Liver (tissue), 10 donors: ENCODE measurements at places on chromosomes 5 and 9. TPM values are rescaled to one million over a fixed set of nuclear protein-coding genes. Genes with fewer than 3 reads are reported as not detected.

Gene ST8SIA4
- 2.3 TPM for total RNA-seq

Gene PPIC
- 13.3 TPM for total RNA-seq

Gene NR4A3
- 0.09 TPM for total RNA-seq

DNA sequence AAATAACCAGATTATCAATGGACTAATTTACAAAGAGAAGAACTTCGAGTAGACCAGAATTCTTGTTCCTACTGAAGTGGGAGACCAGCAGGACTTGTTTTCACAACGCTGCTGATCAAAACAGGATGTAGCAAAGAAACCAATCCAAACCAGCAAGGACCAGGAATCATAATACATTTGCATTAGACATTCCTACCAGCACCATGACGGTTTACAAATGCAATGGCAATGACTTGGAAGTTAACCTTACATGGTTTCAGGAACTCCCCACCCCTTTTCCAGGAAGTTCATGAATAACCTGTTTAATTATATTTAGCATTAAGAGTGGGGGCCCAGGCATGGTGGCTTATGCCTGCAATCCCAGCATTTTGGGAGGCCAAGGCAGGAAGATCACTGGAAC, 100.0 kb downstream of the LPAR1 start:
- no peaks in the 10 kb centered on the region for H3K27me3 ChIP-seq
- H3K4me3 ChIP-seq: no peak overlapping the region
- no peak overlapping the region for H3K27ac ChIP-seq
- DNase-seq: no peak

- no peaks in the 10 kb centered on the region for H3K27me3 ChIP-seq
- H3K4me1 ChIP-seq: no peaks in the 10 kb centered on the region
- no peaks in the 10 kb centered on the region for H3K36me3 ChIP-seq
- DNase-seq: no peak
- no peak overlapping the region for H3K4me3 ChIP-seq
Measured at GRCh38 chr5:171614511-171614910, 171.1 kb upstream of the SMIM23 start.

DNA sequence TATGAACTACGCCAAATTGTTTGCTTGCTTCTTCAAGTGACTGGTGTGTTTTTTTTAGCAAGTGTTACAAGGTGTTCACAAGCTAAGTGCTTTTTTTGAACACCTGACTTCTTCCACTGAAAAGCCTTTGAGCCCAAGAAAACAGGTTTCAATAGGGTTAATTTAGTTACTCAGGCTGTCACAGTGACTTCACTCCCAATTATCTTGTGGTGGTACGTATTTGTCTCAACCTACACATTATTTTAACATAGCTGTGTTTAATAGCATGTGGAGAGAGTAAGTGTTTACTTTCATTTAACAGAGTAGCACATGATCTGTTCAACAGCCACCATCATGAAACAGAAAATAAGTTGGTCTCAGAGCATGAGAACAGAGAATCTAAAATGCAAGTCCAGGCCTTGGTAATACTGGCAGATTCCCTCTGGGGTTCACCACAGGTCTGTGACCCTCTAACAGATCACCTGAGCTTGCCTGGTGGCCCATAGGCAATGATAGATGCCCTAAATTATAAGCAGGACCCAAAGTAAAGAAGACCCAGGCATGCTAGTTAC, 267.7 kb upstream of the SMARCA2 start:
- H3K4me3 ChIP-seq: no peak overlapping the region
- H3K27me3 ChIP-seq: no peaks in the 10 kb centered on the region
- no peak overlapping the region for H3K27ac ChIP-seq
- H3K4me1 ChIP-seq: no peaks in the 10 kb centered on the region

- no peak for DNase-seq
- H3K4me1 ChIP-seq: no peaks in the 10 kb centered on the region
- H3K4me3 ChIP-seq: no peak overlapping the region
- H3K36me3 ChIP-seq: no peaks in the 10 kb centered on the region
- H3K27ac ChIP-seq: no peak overlapping the region
Measured at GRCh38 chr9:17653947-17654465, 75.1 kb downstream of the SH3GL2 start.

GRCh38 chr5:179195561-179196404, 135.6 kb downstream of the ZNF354C start:
- H3K27ac ChIP-seq: no peak overlapping the region
- H3K4me3 ChIP-seq: no peak overlapping the region
- no peaks in the 10 kb centered on the region for H3K36me3 ChIP-seq
- H3K4me1 ChIP-seq: no peaks in the 10 kb centered on the region
- H3K27me3 ChIP-seq: no peaks in the 10 kb centered on the region
- DNase-seq: no peak

DNA sequence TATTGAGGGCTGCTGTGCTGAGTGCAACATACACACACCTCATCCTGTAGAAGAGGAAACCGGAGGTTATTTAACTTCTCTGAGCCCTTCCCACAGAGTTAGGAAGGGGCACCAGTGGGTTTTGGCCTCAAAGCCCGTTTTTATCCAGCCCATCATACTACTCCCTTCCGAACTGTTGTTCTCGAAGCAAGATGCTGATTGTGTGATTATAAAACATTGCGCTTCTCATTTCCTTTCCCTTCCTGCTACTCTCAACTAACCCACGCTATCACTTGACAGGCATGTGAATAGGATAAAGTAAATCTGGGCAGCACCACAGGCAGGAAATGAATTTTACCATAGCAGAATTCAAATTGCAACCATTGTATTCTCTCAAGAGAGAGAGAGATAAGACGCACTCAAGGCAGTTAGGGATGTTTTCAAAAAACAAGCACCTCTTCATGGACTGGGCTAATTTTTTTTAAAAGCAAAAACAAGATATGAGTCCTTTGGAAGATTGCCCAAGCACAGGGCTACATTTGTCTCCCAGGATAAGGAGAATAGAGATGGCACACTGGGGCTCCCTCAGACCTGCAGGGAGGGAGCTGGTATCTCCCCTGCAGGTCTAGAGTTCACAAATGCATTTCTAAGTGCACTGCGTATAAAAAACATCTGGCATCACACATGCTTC, 52.6 kb downstream of the GNA14 start:
- no peak overlapping the region for H3K4me3 ChIP-seq
- no peak overlapping the region for H3K27ac ChIP-seq
- no peaks in the 10 kb centered on the region for H3K4me1 ChIP-seq
- DNase-seq: no peak
- H3K36me3 ChIP-seq: no peaks in the 10 kb centered on the region
- H3K27me3 ChIP-seq: no peaks in the 10 kb centered on the region

DNA sequence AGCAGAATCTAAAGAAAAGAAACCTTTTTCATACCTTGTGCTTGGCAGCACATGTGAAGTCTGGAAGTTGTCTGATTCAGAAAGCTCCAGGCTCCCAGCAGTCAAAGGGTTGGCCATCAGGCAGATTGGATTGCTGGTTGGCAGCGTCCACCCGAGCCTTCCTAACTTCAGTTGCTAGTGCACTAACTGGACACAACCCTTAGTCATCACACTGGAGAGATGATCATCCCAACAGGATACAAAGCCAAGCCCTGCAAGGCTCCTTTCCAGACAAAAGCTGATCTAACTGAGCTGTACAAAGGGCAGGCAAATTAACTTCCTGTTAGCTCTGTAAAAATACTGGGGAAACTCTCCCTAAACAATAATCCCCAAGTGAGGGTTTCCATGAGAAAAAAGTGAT, 185.6 kb downstream of the SNX18 start:
- H3K4me3 ChIP-seq: no peak overlapping the region
- no peaks in the 10 kb centered on the region for H3K36me3 ChIP-seq
- H3K27me3 ChIP-seq: no peaks in the 10 kb centered on the region
- DNase-seq: no peak

GRCh38 chr9:114397219-114397847, 9.6 kb upstream of the AKNA start:
- peaks cover 45% of the 10 kb centered on the region for H3K4me1 ChIP-seq
- DNase-seq: no peak
- H3K27me3 ChIP-seq: no peaks in the 10 kb centered on the region
- no peaks in the 10 kb centered on the region for H3K36me3 ChIP-seq
- peak overlapping the region; percentile 71 for H3K4me3 ChIP-seq

DNA sequence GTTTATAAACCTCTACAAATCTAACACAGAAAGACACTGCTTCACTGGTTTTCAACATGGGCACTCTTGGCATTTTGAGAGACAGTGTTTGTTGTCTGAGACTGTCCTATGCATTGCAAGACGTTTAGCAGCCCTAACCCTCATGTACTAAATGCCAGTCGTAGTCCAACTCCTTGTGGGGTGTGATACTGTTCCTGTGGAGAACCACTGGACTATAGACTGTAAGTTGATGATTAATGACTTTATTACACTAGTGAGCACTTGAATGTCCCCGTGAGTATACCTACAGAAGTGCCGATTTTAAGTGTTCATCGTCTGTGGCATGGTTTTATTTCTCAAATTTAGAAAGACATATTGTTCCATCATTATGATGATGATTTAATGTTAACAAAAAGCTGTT, 46.2 kb downstream of the RECK start:
- no peak overlapping the region for H3K4me3 ChIP-seq
- no peaks in the 10 kb centered on the region for H3K4me1 ChIP-seq
- H3K36me3 ChIP-seq: no peaks in the 10 kb centered on the region
- no peaks in the 10 kb centered on the region for H3K27me3 ChIP-seq
- DNase-seq: no peak

DNA sequence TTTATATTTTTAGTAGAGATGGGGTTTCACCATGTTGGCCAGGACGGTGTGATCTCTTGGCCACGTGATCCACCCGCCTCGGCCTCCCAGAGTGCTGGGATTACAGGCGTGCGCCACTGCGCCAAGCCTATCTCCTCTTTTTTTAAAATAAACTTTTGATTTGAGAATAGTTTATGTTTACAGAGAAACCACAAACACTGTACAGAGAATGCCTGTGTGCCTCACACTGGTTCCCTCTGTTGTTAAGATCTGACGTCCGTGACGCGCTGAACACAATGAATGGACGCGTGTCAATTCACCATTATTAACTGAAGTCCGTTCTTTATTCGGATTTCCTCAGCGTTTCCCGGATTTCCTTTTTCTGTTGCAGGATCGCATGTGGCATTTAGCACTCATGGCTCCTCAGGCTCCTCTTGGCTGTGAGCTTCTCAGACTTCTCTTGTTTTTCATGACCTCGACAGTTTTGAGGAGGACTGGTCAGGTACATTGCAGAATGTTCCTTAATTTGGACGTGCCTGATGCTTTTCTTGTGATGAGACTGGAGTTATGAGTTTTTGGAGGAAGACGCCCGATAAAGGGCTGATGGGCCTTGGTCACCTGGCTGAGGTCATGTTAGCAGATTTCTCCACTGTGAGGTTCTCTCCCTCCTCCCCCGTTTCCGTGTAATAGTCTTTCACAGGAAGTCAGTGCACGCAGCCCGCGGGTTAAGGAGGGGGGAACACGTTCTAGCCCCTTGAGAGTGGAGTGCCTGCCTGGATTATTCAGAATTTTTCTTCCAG, 69.6 kb downstream of the ANKRD33B start:
- H3K4me1 ChIP-seq: no peaks in the 10 kb centered on the region
- H3K36me3 ChIP-seq: no peaks in the 10 kb centered on the region
- no peak overlapping the region for H3K27ac ChIP-seq
- no peak overlapping the region for H3K4me3 ChIP-seq

GRCh38 chr5:142670804-142671203, 15.1 kb downstream of the FGF1 start:
- no peaks in the 10 kb centered on the region for H3K36me3 ChIP-seq
- no peak overlapping the region for H3K27ac ChIP-seq
- DNase-seq: no peak
- no peaks in the 10 kb centered on the region for H3K27me3 ChIP-seq
- no peaks in the 10 kb centered on the region for H3K4me1 ChIP-seq

DNA sequence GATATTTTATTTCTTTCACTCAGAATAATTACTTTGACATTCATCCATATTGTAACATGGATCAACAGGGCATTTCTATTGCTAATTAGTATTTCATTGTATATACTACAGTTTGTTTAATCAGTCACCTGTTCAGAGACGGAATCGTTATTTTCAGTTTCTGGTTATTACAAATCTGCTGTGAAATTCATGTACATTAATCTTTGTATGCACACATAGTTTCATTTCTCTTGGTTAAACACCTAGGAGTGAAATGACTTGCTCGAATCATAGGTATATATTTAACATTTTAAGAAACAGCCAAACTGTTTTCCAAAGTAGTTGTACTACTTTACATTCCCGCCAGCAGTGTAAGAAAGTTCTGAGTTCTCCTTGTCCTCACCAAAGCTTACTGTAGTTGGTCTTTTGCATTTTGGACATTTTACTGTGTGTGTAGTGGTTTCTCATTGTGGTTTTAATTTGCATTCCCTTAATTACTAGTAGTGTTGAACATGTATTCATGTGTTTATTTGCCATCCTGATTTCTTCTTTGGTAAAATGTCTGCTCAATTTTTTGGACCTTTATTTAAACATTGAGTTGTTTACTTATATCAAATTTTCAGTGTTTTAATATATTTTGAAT, 198.2 kb downstream of the SAXO1 start:
- no peaks in the 10 kb centered on the region for H3K4me1 ChIP-seq
- H3K4me3 ChIP-seq: no peak overlapping the region
- H3K27me3 ChIP-seq: no peaks in the 10 kb centered on the region
- no peak overlapping the region for H3K27ac ChIP-seq
- H3K36me3 ChIP-seq: no peaks in the 10 kb centered on the region

DNA sequence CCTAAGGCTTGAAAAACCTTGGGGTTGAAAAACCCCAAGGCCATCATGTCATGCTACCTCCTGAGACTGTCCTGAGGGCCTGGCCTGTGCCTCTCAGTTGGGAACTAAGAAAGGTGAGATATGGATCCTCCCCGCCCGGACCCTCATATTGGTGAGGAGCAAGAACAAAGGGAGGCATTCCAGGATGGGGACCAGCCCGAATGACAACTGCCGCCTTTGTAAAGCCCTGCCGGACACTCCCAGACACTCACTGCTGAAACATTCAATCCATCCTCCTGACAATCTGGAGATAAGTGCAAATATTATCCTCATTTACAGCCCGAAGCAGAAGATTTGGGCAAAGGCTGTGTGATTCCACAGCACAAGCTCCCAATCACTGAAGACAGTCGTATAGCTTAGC, 298.3 kb downstream of the NSG2 start:
- H3K4me1 ChIP-seq: no peaks in the 10 kb centered on the region
- H3K27ac ChIP-seq: no peak overlapping the region
- no peaks in the 10 kb centered on the region for H3K36me3 ChIP-seq
- no peak overlapping the region for H3K4me3 ChIP-seq
- H3K27me3 ChIP-seq: peaks cover 18% of the 10 kb centered on the region
- no peak for DNase-seq

DNA sequence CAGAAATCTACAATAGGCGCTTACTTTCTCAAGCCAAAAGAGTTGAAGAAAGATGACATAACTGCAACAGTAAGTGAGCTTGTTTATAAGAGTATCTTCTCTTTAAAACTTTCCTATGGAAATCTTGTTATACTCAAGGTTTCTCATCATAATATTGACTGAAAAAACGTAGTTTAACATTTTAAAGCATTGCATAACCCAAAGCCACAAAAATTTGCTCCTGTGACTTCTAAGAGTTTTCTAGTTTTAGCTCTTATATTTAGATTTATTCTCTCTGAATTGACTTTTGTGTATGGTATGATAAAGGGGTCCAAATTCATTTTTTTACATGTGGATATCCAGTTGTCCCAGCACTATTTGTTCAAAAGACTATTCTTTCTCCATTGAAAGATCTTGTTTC, 15.2 kb downstream of the WDR36 start:
- peaks cover 75% of the 10 kb centered on the region for H3K36me3 ChIP-seq
- DNase-seq: no peak
- no peak overlapping the region for H3K4me3 ChIP-seq
- no peaks in the 10 kb centered on the region for H3K4me1 ChIP-seq
- H3K27ac ChIP-seq: no peak overlapping the region
